ENCODE measurements at places on chromosomes 12 and 14.

- no peak for DNase-seq
Measured at GRCh38 chr14:79418649-79419415, 792.5 kb downstream of the DIO2 start.

GRCh38 chr12:101759396-101760047, 20.3 kb upstream of the SYCP3 start:
- no peak for DNase-seq

- DNase-seq = no peak
Measured at GRCh38 chr12:97466000-97466399, 3.4 kb downstream of the RMST start.

GRCh38 chr12:91091916-91092715, 19.2 kb downstream of the LUM start:
- DNase-seq = no peak

DNA sequence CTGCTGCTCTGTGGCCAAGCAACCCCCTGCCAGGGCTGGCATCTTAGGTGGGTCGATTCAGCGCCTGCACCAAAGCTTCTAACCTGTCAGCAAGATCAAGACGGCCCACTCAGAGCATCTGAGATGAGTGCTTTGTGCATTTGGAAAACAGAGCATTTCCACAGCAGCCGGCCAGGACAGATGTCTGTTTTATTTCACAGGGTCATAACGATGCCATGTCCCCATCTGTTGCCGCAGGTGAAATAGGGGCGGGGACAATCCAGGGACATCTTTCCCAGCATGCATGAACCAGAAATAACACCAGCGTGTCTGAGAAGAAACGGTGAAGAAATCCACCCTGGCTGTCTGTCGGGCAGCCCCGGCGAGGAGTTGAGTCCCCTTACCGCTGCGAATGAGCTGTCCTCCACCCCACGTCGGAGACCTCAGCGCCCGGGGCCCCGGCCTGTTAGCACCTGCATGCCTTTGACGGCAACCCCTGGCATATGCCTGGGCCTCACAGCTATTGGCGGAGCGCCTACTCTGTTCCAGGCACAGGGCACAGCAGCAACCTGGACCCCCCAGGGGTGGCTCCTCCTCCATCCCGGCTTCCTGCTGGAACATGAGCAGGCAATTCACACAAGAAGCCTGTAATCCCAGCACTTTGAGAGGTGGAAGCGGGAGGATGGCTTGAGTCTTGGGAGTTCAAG, 30.6 kb upstream of the ULK1 start:
- no peak for DNase-seq

- DNase-seq = no peak
Measured at GRCh38 chr12:25906651-25907340, 51.7 kb upstream of the RASSF8 start.

DNA sequence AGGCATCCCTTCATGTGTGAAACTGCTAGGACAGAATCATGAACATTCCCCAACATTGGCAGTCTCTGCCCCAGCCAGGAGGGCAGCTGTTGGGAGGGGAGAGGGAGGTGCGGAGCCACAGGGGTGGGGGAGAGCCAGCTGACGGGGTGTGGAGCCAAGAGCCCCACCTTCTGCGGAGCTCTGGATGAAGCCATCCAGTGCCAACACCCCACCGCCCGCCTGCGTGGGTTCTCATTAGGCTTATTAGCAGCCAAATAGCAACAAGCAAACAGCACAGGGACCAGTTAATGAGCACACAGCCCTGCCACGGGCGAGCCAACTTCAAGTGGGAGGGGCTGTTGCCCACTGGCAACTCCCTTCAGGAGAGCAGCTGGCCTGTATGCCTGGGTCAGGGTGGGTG, 12.1 kb downstream of the LTBP2 start:
- no peak for DNase-seq

DNA sequence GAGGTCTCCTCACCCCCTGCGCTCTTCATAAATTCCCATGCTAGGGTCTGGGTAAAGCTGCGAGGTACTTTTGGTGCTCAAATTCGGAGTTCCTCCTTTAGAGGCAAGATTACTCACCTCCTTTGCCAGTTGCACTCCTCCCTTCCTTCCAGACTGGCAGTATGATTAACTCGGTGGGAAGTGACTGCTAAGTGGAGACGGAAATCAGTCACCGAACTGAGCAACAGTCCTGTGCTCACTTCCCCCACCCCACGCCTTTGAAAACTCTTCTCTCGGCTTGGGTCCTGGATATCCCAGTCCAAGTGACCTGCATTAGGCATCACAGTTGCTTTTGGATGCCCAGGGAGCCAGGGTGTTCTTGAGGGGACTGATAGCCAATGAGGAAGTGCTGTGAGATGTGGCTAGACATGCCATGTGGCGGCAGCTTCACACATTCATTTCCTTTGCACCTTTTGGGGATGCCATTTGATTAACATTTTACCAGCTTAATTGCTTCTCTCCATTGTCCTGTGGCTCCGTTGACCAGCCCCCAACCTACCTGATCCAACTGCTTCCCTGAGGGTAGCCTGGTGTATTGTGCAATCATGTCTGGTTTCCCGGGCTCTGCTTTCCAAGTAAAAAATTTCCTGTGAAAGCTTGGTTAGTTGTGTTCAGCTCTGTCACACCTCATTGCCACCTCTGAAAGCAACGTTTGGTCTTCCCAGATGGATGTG, 840 bp downstream of the PNP start:
- DNase-seq = peak; percentile 33

DNA sequence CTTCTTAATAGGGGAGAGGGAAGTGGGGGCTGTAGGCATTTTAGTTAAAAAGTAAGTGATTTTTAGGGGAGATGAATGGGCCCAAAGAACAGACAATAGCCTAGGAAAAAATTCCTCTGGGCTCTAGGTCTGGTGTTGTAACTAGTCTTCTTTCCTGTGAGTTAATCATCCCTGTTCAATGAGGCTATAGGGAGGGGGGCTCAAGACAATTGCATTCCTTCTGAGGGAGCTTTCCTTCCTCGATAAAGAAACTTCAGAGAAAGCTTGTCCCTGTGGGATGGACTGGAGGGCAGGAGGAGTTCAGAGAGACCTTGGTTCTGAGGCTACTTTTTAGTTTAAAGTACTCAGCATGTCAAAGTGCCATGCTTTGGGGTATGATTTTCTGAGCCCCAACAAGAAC, 127.2 kb downstream of the BBS10 start:
- no peak for DNase-seq

GRCh38 chr12:46260124-46260912, 8.5 kb downstream of the SLC38A1 start:
- no peak for DNase-seq

DNA sequence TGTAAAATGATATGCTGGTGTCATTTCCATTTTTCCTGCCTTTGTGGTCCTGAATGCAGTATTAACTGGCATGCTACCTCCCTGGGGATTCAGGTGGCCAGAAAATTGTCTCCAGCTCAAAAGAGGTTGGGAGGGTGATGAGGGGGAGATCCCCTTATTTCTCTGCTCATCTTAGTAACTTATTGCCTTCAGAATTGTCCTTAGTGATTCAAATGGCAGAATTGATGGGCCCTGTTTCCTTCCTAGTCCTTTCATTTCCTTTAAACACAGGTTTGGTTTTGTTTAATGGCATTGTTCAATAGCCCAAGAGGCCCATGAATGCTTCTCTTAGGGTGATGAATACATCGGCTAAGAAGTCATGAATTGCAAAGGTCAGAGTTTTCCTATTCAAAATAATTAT, 207.0 kb downstream of the SLC41A2 start:
- DNase-seq = no peak

DNA sequence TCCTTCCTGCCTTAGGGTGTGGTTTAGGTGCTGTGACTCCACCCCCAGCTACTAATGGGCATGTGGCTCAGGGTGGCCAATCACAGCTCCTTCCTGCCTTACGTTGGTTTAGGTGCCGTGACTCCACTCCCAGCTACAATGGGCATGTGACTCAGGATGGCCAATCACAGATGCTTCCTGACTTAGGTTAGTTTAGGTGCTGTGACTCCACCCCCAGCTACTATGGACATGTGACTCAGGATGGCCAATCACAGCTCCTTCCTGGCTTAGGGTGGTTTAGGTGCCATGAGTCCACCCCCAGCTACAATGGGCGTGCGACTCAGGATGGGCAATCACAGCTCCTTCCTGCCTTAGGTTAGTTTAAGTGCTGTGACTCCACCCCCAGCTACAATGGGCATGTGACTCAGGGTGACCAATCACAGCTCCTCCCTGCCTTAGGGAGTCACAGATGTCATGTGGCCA, 163.9 kb downstream of the TBX5 start:
- no peak for DNase-seq

DNA sequence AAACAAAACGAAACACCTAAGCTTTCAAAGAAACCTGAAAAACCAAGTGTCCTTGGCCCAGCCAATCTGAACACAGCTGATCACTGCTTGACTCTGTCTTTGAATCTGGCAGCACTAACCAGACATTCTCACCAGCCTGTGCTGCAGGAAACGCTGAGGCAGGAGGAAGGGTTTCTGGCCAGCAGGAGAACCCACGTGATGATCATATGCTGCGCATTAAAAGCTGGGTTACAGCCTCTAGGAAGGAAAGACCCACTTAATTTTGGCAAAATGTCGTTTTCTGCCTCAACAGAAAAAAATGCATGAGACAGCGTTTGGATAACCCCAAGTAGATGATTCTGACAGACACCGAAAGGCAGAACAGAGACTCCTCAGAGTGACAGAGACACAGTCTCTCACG, 9.8 kb downstream of the APPL2 start:
- DNase-seq = no peak

DNA sequence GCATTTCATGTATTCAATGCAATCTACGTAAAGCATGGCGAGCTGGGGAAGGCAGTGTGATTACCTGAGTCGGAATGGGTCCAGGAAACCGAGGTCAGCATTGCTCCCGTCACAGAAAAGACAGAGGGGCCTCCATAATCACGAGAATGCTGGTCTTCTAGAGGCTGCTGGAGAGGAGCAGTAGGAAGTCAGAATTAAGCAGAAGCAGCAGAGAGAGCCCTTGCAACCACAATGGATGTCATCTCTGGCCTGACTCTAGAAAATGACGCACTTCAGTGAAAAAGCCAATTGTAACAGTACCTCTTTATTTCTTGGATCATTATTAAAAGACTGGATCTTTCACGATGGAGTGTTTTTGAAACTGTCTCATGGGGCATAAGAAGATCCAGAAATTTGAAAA, 69.5 kb upstream of the FOXN3 start:
- no peak for DNase-seq
